ENCODE measurements at places on chromosomes 11 and 22.

GRCh38 chr11:106400949-106401570 is 323.6 kb downstream of the AASDHPPT start:
- DNase-seq = no peak

GRCh38 chr22:32361257-32361656 is 3.6 kb downstream of the RFPL3 start:
- no peak for DNase-seq

GRCh38 chr22:20810645-20811044 is 36.7 kb downstream of the SERPIND1 start:
- no peak for DNase-seq

DNA sequence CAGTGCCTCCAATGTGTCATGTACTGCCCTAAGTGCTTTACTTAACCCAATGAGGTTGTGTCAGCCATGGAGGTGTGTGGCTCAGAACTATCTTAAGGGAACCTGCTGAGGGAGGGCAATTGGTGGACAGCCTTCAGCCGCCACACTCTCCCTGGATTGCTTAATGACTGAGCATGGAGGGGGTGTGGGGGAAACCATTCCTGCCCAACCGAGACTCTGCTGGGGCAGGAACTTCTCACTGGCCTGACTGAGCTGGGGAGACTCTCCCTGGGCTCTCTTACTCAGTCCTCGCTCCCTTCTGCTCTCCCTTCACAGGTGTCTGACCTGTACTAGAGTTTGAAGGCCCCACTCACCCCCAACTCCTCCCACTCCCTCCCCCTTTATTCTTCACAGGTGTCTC is 114.8 kb downstream of the CCDC81 start:
- DNase-seq = no peak

GRCh38 chr11:23573429-23573828 is 713.2 kb upstream of the CCDC179 start:
- no peak for DNase-seq

GRCh38 chr22:49433717-49434611 is 393.7 kb downstream of the BRD1 start:
- DNase-seq = no peak

DNA sequence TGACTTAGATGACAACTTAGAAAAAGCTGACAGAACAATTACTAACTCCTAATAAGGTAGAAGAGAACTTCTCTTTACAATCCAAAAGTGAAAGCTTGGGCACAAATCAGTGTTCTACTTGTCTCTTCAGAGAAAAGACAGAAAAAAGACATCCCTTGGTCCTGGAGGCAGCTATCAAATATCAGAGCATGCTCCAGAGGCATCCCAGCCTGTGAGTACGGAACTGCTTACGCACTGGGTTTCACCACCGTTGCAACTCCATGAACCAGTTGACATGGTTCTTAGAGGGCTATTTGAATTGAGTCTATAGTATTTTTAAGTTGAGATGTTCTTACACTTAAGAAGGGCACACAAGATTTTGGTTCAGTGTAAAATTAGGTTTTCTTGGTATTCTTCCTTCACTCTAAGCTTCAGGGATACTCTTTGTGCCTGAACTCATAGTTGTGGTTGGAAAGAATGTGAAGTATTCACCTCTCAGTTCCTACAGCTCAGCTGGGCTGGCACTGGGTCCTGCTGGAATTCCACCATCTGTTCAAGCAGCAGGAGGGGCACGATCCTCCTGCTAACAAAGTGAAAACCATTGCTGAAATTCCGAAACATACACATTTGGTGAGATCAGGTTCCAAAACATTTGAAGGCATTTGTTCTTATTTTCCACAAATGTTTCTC is 6.3 kb downstream of the AKIP1 start:
- DNase-seq = no peak

GRCh38 chr11:95419915-95420314 is 188.9 kb upstream of the SESN3 start:
- DNase-seq = peak; percentile 74

DNA sequence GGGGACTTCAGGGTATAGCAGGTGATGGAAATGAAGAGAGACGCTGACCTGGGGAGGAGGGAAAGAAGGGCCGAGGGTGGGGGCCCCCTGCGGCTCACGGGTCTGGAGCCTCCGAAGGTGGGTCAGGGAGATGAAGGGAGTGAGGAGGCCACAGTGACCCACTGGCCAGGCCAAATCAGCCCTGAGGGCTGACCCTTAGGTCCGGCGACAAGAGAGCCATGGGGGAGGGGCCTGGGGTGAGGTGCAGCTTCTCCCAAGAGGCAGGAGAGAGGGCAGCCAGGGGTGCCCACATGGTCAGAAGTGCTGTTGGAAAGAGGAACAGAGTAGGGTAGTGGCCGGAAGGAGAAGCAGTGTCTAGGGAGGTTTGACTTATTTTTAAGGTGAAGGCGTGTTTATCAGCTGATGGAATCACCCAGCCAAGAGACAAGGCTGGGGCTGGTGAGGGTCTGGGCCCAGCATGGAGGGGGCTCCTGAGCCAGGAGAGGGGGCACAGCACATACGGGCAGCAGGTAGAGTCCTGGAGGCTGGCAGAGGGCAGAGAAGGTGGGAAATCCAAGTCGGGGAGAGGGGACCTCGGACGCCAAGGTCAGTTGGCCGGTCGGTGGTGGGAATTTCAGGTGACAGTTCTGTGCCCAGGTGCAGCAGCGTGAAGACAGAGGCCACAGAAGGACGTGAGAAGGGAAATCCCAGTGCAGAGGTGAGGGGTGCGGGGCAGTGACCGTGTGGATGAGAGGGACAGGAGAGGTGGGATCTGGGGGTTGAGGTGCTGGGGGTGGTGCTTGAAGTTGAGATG is 49.0 kb downstream of the LINC01488 start:
- DNase-seq = no peak

GRCh38 chr11:92644595-92645445 is 324.6 kb upstream of the MTNR1B start:
- DNase-seq = no peak

- no peak for DNase-seq
These were observed 23.5 kb upstream of the ARHGAP8 start for GRCh38 chr22:44728761-44729324.

GRCh38 chr11:82174610-82175009 is 559.1 kb downstream of the FAM181B start:
- no peak for DNase-seq

- DNase-seq = no peak
These were observed 18.6 kb downstream of the LSP1 start for GRCh38 chr11:1871531-1871930.

- no peak for DNase-seq
These were observed 1.4 kb downstream of the TNKS1BP1 start for GRCh38 chr11:57323167-57323854.

- no peak for DNase-seq
These were observed 72.9 kb downstream of the TIMP3 start for GRCh38 chr22:32874385-32874784.

Measured in epithelial cell of prostate (primary cell).